ENCODE measurements at places on chromosomes 12 and 14.

- DNase-seq = no peak
Observed at GRCh38 chr12:65754290-65754689, 70.0 kb upstream of the HMGA2 start.

- no peak for DNase-seq
Observed at GRCh38 chr14:53409289-53409688, 256.2 kb upstream of the DDHD1 start.

DNA sequence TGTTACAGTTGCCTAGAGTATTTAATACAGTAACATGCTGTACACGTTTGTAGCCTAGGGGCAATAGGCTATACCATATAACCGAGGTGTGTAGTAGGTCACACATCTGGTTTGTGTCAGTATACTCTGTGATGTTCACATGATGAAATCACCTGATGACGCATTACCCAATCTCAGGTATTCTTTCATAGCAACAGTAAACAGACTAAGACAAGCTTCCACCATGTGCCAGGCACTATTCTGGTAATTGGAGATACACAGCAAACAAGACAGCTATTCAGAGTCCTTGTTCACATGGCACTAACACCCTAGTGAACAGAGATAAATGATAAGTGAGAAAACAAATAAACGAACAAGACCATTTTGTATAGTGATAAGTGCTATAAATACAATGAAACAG is 3.8 kb upstream of the PDE3A start:
- DNase-seq = no peak

DNA sequence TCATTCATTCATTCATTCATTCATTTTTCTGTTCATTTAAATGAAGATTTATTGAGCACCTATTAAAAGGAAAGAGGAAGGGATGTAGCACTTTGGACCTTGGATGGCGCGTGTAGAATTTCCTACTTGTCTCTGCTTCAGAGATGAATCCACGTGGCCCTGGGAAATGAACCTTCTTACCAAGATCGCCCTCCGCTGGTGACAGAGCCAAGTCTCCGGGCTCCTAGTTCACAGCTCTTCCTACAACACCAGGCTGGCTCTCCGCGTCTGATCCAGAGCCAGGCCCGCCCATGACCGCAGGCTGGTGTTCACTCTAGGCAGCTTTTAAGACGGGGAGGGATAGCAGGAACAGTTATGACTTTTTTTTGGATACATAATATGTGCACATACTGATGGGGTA is 70.9 kb upstream of the PIWIL1 start:
- no peak for DNase-seq

DNA sequence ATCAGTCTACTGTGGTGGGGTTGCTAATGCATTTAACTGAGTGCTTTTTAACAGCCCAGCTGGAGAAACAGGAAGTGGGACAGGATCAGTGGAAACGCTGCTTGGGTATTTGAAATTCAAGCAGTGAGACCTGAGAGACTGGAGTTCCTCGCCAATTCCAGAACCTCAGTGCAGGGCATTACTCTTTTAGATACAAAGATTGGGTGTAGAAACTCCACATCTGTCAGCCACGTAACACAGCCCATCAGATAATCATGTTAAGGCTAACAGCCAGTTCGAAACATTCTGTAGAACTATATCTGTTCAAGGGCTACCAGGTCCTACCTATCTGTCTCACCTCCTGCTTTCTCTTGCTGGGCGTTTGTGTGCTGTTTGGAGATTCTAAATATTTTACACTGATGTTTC is 45.5 kb downstream of the RAD52 start:
- no peak for DNase-seq

DNA sequence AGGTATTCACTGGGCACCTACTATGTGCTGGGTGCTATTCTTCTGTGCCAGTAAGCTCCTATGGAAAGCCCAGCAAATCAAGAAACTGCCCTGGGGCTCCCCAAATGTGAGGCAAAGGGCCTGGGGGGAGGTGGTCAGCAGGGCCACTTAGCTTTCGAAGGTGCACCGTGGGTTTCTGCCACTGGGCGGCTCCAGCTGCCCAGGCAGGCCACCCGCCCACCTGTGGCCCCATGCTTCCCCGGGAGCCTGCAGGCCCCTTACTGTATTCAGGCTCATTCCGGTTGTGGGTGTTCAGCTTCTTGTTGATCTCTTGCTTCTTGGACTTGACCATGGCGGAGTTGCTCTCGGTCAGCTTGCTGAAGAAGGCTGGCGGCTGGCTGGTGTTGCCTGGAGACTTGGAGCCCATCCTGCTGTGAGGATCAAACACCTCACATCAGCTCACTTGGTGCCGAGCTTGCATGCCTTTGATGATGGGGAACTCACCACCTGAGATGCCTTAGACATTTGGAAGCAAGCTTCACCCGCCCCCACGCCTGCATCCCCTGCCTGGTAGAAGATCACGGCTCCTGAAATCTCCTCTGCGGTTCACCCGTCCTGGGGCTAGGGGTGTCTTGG is 37.3 kb downstream of the RFLNA start:
- no peak for DNase-seq

- DNase-seq = no peak
Observed at GRCh38 chr12:128619263-128619662, 204.5 kb downstream of the SLC15A4 start.

GRCh38 chr12:132123970-132124765 is 20.0 kb downstream of the DDX51 start:
- no peak for DNase-seq

DNA sequence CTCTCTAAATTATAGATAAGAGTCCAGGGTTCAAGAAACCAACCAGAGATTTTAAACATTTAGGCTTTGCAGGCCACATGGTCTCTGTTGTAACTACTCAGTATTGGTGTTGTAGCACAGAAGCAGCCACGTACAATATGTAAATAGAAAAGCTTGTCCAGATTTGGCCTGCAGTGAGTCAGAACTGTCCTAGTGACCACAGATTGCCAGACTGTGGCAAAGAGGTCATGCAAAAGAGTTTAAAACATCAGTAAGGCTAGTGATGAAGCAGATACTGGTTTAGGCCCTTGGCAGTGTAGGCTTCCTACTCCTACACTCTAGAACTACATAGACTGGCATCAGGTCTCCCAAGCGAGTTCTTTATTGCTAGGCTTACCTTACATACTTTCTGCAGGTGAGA is 117.6 kb upstream of the GARIN6 start:
- DNase-seq = no peak

GRCh38 chr12:98423963-98424362 is 91.4 kb upstream of the TMPO start:
- DNase-seq = no peak

DNA sequence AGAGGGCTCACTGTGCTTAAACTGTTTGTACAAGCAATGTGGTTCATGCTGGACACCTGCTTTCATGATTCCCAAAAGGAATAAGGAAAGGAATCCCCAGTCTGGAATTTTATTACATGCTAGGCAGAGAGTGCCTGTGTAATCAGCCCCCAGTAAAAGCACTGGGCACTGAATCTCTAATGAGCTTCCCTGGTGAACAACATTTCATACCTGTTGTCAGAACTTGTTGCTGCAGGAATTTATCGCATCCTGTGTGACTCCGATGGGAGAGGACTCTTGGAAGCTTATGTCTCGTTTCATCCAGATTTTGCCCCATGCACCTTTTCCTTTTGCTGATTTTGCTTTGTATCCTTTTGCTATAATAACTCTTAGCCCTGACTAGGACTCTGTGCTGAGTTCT is 190.2 kb upstream of the HMGA2 start:
- DNase-seq = no peak

GRCh38 chr12:47722941-47723631 is 2.2 kb downstream of the ENDOU start:
- no peak for DNase-seq

DNA sequence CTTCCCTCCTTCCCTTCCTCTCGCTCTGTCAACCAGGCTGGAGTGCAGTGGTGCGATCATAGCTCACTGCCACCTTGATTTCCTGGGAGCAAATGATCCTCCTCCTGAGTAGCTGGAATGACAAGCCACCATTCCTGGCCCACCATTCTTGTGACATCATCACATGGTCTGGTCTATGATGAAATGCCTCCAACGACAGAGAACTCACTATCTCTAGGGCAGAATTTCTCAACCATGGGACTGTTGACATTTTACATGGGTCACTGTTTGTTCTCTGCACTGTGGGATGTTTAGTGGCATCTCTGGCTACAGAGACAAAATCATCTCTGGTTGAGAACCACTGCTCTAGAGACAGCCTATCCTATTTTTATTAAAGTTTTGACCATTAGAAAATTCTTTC is 9.7 kb downstream of the VRK1 start:
- DNase-seq = no peak

DNA sequence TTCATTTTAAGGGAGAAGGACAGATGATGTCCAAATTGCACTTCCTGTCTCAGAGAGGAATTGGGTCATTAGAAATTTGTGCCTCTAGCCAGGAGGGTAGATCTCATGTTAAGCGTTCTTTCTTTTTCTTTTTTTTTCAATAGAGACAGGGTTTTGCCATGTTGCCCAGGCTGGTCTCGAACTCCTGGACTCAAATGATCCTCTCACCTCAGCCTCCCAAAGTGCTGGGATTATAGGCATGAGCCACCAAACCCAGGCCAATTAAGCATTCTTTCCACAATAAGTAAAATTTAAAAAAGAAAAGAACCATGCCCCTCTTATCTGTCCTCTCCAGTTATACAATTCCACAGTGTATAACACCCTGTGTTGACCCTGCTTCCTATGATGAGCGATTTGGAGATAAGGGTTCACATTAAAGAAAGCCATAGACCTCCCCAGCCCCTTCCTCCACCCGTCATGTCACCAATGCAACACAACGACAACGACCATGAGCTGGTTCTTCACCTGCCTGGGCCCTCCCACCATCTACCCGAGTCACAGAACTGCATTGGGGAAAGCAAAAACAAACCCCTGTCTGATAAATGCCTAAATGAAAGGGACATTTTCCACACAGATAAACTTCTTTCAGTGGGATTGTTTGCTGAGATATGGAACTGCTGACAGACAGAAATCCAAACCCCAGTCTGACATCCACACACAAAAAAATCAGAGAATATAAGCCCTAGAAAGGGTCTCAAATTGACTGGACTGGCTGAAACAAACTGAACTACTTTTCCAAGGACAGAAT is 37.3 kb downstream of the SSH1 start:
- DNase-seq = no peak

- DNase-seq = no peak
Observed at GRCh38 chr12:52423035-52423434, 11.1 kb downstream of the KRT75 start.

DNA sequence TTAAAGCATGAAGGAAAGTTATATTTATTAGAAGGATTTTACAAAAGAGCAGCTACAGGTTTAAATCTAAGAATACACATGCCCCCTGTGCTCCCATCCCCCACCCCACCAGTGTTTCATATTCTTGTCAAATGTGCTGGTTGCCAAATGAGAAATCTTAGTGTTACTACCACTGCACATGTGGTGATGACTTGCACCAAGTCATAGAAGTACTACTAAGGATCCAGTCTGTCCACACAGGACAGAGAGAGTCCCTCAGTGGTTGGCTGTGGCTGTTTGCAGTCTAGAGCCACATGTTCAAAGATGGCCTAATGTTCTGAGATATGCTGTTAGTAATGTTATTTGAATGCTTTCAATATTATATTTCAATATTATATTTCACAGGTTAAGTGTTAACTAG is 268.8 kb downstream of the ADAMTS20 start:
- no peak for DNase-seq

GRCh38 chr12:15272376-15272775 is 49.9 kb upstream of the PTPRO start:
- no peak for DNase-seq

GRCh38 chr14:29773990-29774389 is 153.7 kb downstream of the PRKD1 start:
- DNase-seq = no peak

DNA sequence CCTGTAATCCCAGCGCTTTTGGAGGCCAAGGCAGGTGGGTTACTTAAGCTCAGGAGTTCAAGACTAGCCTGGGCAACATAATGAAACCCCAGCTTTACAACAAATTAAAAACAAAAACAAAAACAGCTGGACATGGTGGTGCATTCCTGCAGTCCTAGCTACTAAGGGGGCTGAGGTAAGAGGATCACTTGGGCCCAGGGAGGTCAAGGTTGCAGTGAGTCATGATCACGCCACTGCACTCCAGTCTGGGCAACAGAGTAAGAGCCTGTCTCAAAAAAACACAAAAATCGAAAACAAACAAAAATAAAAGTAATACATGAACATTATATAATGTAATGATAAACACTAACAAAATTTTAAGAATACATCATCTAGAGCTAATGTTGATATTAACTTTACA is 46.2 kb upstream of the GRIP1 start:
- DNase-seq = no peak

DNA sequence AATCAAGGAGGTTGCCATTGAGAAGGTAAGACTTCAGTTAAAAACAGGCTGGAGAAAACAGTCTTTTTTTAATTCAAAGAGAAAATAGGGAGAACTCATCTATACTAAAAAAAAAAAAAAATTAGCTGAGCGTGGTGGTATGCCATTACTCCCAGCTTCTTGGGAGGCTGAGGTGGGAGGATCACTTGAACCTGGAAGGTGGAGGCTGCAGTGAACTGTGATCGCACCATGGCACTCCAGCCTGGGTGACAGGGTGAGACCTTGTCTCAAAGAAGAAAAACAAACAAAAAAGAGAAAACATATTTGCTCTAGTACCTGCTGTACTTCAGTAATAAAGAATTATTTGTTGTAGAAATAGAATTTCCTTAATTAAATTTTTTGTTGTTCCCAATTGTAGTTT is 68.6 kb downstream of the DNAH10 start:
- DNase-seq = no peak

DNA sequence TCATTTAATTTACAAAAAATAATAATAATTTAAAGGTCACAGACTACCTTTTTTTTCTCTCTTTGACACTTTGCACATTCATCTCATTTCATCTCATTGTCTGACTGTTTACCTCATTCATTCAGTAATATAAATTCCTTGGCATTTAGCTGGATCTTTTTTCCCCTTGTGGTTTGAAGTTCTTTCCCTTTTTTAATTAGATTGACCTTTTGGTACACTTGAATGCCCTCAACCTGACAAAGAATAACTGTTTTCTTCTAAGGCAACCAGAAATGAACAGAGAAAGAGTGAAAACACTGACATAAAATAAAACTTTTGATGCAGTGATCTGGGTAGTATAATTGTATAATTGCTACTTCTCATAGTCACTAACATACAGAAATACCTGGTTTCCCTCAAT is 774.9 kb upstream of the NOVA1 start:
- DNase-seq = no peak

- DNase-seq = no peak
Observed at GRCh38 chr12:104700324-104700723, 243.6 kb downstream of the CHST11 start.

DNA sequence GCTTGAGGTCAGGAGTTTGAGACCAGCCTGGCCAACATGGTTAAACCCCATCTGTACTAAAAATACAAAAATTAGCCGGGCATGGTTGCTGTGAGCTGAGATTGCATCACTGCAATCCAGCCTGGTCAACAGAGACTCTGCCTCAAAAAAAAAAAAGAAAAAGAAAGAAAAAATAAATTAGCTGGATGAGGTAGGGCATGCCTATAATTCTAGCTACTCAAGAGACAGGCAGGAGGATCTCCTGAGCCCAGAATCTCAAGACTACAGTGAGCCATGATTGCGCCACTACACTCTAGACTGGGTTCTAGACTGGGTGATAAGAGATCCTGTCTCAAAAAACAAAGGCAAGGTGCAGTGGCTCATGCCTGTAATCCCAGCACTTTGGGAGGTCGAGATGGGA is 16.9 kb downstream of the PPP4R3A start:
- DNase-seq = no peak
